ENCODE measurements at places on chromosomes 3 and 15.
A peak's percentile ranks its signal among the peaks of the same experiment; 100 is the strongest.

- no peak for DNase-seq
Measured at GRCh38 chr3:89803711-89804110, 696.3 kb downstream of the EPHA3 start.

DNA sequence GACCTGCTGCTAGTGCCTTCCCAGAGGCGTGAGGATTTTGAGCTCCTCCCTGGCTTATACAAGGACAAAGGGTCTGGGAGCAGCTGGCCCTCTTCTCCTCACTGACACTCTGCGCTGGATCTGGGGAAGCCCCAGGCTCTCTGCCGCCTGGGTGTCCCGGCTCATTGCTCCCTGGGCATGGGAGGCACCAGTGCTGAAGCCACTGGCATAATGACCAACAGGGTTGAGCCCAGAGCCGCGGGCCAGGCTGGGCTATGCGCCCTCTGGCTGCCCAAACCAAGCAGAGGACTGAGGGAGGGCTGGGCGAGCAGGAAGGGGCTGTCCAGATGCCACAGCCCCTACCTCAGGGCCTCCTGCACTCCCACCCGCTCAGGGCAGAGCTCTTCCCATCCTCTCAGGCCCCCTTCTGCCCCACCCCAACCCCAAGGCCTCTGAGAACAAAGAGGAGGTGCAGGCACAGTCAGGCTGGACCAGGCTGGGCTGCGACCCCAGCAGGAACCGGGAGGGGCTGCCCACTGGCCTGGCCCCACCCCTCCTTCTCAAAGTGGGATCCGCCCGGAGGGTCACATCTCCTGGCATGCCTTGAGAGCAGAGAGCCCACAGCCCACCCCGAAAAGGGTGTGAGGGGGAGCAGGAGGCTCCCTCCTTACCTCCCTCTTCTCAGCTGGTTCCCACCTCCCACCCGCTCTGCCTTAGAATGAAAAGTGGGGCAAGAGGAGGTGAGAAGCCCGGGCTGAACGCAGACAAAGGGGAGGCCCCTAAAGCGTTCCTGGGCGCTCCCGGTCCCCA, 1.6 kb downstream of the LINGO1 start:
- no peak for DNase-seq

- no peak for DNase-seq
Measured at GRCh38 chr3:71127052-71127831, 456.3 kb downstream of the FOXP1 start.

GRCh38 chr3:181050738-181051137, 61.2 kb upstream of the DNAJC19 start:
- no peak for DNase-seq

GRCh38 chr3:192212979-192213378, 514.4 kb downstream of the FGF12 start:
- no peak for DNase-seq

DNA sequence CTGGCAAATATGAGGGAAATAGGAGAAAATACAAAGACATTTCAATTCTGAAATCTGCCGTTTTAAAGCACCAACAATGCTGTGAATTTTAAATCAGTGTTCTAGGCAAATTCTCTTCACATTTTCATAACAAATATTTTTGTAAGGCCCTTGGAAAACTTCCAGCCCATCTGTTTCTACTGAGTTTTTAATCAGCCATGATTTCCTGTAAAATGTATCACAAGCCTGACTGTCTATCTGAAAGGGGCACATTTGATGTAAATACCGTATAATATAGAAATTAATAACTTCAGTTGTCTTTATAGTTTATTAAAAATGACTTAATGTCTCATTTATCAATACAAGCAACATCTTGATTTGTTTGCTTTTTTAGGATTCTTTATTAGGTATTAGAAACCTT, 454.7 kb downstream of the PYDC2 start:
- DNase-seq, result no peak

- DNase-seq, result no peak
Measured at GRCh38 chr3:143226678-143227291, 107.2 kb downstream of the CHST2 start.

DNA sequence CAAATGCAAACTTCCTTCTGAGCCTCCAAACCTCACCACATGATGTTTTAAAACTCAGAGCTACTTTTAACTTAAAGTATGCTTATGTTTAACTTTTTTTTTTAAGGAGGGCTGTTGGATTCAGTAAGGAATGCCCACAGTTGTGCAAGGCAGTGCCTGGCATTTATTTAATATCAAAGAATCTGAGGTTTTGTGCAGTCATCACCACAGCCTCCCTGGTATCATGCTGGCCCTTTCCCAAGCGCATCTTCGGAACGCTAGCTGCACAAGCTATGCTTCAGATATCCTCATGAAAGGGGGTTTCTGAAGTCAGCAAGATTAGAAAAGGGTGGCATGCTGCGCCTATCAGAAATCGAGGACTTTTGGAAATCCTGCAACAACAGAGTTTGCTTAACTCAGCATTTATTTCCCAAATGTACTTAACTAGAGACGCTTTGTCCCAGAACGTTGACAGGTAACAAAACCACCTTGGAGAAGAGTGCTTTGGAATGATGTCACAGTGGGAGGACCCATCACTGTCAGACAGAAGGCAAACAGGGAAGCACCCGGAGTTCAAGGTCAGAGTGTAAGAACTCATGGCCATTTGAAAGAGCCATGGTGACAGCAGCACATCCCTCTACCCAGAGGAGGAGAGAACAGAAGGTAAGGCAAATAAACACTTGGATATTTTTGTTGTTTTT, 120.2 kb upstream of the IGF1R start:
- DNase-seq, result no peak

DNA sequence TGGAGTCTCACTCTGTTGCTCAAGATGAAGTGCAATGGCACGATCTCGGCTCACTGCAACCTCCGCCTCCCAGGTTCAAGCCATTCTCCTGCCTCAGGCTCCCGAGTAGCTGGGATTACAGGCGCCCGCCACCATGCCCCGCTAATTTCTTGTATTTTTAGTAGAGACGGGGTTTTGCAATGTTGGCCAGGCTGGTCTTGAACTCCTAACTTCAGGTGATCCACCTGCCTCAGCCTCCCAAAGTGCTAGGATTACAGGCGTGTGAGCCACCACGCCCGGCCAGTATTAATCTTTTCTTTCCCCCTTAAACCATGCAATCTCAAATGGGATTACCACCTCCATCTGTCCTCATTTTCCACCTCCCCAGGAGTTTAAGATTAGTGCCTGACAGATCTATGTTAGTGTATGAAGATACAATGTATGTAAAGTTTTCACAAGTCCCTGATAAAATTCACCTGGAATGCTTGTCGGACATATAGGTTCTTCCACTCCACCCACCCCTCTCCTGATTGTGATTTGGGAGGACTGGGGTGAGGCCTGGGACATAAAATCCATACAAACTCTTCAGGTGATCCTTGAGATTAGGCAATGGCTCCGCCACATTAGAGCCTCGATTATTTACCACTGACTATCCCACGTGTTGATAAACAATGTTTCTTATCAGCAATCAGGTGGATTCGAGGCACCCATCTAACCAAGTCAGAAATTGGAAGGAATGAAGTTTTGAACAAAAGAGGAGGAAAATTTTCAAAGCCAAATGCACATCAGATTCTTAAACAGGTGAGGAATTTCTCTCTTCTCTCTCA, 1.2 kb downstream of the PARL start:
- no peak for DNase-seq

DNA sequence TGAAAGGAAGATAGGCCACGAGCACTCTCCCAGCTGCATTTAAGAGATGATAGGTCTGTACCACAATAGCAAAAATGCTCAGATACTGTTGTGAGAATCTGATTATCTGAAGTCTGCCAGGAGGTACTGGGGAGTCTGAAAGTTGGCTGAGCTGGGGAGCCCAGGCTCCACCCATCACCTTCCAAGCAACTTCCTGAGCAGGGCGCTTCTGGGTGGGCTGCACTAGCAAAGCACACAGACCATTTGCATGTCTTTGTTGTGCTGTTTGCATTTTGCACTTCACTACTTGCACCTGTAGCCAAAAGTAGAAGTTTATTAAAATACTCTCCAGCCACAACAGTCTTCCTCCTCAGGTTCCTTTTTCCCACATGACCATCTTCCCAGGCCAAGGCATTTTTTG, 133.2 kb downstream of the ALDH1A2 start:
- no peak for DNase-seq

DNA sequence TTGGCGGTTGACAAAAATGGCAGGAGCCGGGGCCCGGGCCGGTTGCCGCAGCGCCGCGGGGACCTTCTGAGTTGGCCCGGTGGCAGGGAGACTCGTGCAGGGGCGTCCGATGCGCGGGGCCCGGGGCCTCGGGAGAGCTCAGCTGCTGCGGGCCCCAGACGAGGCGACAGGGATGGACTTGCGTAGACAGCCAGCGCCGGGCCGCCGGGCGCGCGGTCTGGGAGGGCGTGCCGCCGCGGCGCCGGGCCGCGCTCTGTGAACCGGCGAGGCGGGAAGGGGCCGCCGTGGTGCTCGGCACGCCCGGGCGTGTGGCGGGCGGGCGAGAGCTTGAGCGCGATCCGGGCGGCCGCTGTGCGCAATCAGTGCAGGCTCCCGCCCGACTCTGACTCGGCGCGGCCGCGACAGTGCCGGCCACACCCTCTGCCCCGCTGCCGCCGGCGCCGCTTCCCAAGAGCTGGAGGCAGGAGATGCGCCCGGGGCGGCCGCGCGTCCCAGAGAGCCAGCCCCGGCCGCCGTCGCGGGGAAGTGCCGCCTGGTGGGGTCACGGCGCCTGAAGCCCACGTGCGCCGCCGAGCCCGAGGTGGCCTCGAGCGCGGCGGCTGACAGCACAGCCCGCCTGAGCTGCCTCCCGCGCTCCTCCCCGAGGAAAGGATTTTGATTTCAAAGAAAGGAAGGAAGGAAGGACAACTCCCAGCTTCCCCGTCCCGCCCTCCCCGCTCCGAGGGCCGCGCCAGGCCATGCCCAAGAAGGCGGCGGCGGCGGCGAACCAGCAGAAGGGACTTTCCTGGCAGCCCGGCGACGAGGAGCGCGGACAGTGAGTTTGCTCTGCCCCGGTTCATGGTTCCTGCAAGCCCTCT, 657 bp downstream of the TLNRD1 start:
- DNase-seq, result no peak

- peak; percentile 57 for DNase-seq
Measured at GRCh38 chr3:25820366-25820765, 30.5 kb downstream of the OXSM start.

GRCh38 chr3:55405436-55405835, 81.7 kb downstream of the WNT5A start:
- no peak for DNase-seq

- no peak for DNase-seq
Measured at GRCh38 chr3:21140785-21141184, 610.2 kb downstream of the ZNF385D start.

- DNase-seq, result no peak
Measured at GRCh38 chr15:69061414-69061842, 46.9 kb downstream of the NOX5 start.

GRCh38 chr3:49673715-49674496, at the start of gene APEH:
APEH (plus strand) TSS chr3:49674351; CDS start chr3:49674402, 51 bp downstream.
- peak; percentile 77 for DNase-seq

GRCh38 chr3:55662683-55663082, 175.6 kb upstream of the WNT5A start:
- no peak for DNase-seq

GRCh38 chr3:155047672-155048071, 32.4 kb upstream of the MME start:
- DNase-seq, result no peak

GRCh38 chr15:48416301-48416700, 85.1 kb downstream of the DUT start:
- DNase-seq, result no peak

GRCh38 chr3:36633060-36633459, 131.3 kb downstream of the DCLK3 start:
- DNase-seq, result no peak
